Right atrium auricular region (tissue), 2 donors: ENCODE measurements at places on chromosomes 7 and 10.

GRCh38 chr10:44280226-44281014, 104.5 kb downstream of the CXCL12 start:
- no peak for DNase-seq

GRCh38 chr10:6743291-6743849, 163.3 kb upstream of the PRKCQ start:
- DNase-seq, result no peak

GRCh38 chr10:15265056-15265455, 96.6 kb upstream of the NMT2 start:
- DNase-seq, result no peak

DNA sequence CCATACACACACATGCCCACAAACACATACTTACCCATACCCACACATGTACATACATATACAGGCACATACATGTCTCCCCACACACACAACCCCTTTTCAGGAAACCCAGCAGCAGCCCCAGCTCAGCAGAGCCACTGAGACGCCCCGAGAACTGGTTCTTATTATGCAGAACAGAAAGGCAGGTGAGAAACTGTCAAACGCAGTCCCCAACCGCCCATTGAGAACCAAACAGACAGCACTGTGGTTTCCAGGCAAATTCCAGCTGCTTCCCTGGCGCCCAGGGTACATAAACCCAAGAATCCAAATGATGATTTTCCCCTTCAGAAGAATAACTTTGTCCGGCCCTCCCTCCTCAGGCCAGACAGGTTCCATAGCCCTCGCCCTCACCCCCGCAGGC, 366.6 kb upstream of the ZMIZ1 start:
- peak; percentile 28 for DNase-seq

DNA sequence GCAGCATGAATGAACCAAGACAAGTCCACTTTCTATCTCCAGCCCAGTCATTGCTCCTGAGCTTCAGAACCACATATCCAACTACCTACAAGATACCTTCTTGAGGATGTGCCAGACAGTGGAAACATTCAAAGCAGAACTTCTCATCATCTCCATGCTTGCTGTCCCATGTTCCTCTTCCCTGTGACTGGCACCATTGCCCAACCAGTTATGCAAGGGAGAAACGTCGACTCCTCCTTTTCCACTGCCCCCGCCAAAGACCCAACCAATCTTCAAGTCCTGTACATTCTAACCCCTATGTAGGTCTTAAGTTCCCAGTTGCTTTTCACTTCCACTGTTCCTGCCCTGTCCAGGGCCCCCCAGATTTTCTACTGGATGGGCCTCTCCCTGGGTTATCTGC, 225.7 kb downstream of the RPS24 start:
- DNase-seq, result no peak

- DNase-seq, result no peak
Measured at GRCh38 chr10:11533328-11533781, 78.1 kb downstream of the USP6NL start.

DNA sequence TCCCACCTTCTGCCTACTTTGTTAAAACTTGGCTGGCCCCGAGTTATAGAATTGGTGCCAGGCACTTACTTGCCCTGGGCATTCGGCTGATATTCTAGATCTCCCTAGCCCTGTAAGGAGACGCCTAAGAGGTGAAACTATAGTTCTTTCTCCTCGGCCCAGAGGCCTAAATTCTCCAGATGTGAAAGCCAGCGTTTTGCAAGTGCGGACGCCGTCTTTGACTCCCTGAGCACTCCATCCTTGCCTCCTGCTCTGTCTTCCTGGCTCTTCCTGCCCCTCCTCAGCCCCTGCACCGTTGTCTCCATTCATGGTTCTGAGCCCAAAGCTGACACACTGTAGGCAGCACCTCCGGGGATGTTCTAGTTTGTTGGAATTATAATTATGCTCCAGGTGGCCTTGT, 11.2 kb downstream of the SMKR1 start:
- DNase-seq, result no peak

DNA sequence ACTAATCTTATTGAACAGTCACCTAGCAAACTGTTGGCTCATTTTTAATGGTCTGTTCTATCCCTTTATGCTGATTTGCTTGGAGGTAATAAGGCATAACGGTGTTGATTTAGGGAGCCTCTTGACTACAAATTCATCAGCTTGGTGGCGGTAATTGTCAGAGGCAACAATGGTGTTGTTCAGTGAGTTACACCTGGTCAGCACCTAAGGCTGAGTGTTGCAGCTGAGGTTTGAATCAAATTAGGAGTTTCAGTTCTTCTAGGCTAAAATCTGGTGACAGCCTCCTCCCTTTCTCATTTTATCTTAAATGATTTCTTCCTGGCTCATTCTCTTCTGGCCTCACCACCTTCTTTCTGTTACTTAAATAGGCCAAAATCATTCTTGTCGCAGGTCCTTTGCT, 42.3 kb upstream of the SP8 start:
- no peak for DNase-seq

DNA sequence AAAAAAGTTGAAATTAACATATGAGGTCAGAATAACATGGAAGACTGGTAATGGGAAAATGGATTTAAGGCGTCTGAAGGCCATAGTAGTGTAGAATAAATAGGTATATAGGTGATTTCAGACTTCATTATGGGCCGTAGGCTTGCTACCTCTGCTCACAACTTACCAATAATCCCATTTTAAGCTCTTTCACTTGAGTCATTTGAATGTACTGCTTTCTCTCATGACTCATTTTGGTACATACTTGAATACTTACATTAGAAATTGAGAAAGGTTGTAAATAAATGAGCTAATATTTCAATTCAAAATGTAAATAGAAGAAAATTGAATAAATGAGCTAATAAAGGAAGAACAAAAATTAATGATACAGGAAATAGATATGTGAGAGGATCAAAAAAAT, 42.2 kb upstream of the NEUROD6 start:
- no peak for DNase-seq

GRCh38 chr10:77139252-77140160, 498.1 kb downstream of the KCNMA1 start:
- DNase-seq, result no peak

- DNase-seq, result peak; percentile 92
Measured at GRCh38 chr10:109895095-109895818, 28.1 kb downstream of the XPNPEP1 start.

DNA sequence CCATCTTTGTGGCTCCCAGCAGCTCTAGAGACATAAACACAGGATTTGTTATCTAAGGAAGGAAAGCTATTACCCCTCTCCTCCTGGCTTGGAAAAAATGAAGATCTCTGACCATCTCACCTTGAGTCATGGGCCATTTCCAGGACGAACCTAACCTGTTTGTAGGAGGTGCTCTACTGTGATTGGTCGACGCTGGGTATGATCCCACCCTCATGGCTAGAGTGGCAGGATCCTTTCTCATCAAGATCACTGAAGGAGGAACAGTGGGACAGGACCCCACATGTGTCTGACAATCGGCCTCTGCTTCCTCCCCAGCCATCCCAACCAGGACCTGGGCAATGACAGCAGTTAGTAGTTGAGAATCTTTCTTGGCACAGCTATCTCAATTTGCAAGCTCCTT, 144.1 kb downstream of the EMX2 start:
- DNase-seq, result no peak

GRCh38 chr7:42237811-42238541, 967 bp upstream of the GLI3 start:
- DNase-seq, result no peak

DNA sequence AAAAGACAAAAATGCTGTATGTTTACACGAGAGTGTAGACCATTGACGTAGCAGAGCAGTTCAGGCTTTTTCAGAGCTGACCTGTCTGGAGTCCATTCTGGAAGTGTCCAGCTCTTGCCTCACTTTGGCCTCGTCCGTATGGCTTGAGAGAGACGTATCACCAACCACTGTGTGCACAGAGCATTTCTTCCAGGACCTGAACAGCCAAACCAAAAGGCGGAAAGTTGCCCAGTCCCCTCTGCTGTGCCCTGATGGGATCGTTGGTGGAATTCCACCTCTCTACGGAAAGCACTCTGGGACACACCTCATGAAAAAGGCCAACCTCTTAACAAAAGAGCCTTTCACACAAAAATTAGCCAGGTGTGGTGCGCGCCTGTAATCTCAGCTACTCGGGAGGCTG, 184.7 kb upstream of the SH2B2 start:
- DNase-seq, result no peak

DNA sequence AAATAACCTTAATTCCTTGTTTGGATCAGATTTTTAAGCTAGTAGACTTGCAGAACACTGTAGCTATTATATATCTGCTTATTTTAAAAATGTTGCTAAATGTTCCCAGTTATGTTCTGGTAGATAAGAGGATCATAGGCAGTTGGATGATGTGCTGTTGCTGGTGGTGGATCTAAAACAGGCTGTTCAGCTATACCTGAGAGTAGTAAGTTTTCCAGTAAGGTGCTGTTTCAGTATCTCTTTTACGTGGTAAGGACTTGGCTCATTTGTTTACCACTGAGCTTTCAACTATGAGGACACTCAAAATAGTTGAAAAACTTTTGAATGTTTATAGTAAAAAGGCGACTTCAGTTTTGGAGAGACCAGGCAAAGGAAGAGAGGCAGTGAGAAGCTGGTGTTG, 180.9 kb downstream of the CDK14 start:
- no peak for DNase-seq

DNA sequence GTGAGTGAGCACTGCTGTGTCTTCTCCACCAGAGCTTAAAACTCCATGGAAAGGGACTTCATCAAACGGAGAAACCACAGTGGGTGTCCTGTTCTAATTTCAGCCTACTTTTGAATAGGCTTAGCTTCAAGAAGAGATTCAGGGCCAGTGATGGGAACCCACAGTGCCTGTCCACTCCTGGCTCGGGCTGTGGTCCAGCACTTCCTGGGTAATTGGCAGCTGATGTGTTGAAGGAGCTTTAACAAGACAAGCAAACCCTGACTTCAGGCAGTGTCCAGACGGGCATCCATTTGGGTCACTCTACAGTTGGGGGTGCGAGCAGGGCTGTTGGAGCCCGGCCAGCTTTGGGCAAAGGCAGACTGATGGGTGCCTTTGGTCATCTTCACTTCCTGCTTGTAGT, 14.5 kb downstream of the VWC2 start:
- DNase-seq, result no peak

GRCh38 chr10:124047427-124048152, 45.8 kb downstream of the CHST15 start:
- DNase-seq, result no peak

- no peak for DNase-seq
Measured at GRCh38 chr10:43695321-43695720, 46.6 kb upstream of the ZNF32 start.

GRCh38 chr10:76086761-76087639, 655.6 kb downstream of the LRMDA start:
- DNase-seq, result no peak
